ENCODE measurements at places on chromosomes 5 and 9. TPM values are rescaled to one million over a fixed set of nuclear protein-coding genes. Genes with fewer than 3 reads are reported as not detected.

PRR16 gene
- 4.4 TPM for total RNA-seq

PCDHA7 gene
- not detected for total RNA-seq

TAF1L gene
- total RNA-seq = not detected

DAPK1 gene
- 80.0 TPM for total RNA-seq

ZNF483 gene
- total RNA-seq = 1.9 TPM

C1QTNF2 gene
- 2.8 TPM for total RNA-seq

DNA sequence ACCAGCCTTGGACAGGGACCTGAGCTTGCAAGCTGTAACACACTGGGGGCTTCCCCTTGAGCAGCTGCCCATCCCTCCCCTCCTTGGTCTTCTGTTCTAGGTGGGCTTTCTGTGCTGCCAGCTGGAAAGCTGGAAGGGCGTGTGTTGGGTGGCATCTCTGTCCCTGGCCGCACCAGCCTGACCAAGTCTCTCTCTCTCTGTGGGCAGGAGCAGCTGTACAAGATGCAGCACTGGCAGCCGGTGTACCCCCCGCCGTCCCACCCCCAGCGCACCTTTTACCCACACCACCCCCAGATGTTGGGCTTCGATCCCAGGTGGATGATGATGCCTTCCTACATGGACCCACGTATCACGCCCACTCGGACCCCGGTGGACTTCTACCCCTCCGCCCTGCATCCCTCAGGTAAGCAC is 32.1 kb upstream of the POMT1 start:
- no peak for DNase-seq

GRCh38 chr5:58183078-58183785 is 276.7 kb downstream of the PLK2 start:
- no peak for DNase-seq

DNA sequence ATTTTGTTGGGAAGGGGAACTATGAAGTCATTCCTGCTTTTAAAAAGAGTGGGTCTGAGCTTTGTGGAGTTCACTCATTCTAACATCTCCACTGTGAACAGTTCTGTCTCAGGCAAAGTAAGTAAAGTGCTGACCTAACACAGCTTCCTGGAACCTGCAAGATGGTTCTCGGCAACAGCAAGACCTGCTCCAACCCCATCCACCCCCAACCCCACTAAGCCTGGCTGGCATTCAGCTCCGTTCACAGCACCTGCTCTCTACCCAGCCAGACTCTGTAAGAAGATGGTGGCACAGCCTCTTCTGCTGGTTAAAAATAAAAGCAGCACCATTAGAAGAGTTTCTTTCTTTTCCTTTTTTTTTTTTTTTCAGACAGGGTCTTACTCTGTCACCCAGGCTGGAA is 42.0 kb downstream of the EPB41L4B start:
- no peak for DNase-seq

- DNase-seq = no peak
Observed at GRCh38 chr9:88898039-88898720, 93.1 kb upstream of the S1PR3 start.

DNA sequence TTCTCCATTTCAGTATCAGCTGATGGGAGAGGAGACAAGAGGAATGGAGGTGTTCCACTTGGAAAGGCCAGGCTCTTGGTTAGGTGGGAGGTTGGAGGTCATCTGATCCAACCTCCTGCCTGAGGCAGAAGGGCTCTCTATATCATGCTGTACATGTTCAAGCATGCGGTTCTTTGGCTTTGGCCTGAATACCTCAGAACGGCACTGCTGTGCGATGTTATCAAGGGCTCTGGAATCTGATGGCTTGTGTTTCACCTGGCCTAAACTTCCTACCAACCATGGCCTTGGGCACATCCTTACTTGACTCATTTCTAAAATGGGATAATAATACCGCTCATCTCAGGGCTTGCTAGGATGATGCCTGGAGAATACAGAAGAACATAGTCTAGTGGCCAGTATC is 90.1 kb upstream of the FAM169A start:
- DNase-seq = no peak

- peak; percentile 79 for DNase-seq
Observed at GRCh38 chr5:178895615-178896571, at the start of gene ZFP2. Gene ZFP2 (plus strand): TSS chr5:178895913. CDS start chr5:178931314, 35,401 bp downstream.

DNA sequence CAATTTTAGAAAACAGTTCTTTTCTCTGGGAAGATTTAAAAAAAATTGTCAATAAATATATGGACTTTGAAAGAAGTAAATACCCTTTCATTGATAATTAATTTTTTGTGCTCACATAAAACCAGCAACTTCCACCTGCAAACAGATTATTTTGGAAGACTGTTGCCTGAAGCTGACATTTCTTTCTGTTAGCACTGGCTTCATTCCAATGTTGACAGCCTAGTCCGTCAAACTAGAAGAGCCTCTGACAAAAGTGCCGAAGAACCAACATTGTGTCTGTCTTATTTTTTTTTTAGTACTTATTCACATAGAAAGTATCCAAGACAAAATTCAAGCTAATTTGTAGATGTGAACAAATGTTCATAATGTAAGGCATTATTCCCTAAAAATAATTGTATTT is 108.6 kb upstream of the TMEM161B start:
- no peak for DNase-seq

GRCh38 chr5:173572431-173573125 is 43.9 kb downstream of the BOD1 start:
- no peak for DNase-seq

- no peak for DNase-seq
Observed at GRCh38 chr5:14853685-14854084, 17.9 kb downstream of the ANKH start.

DNA sequence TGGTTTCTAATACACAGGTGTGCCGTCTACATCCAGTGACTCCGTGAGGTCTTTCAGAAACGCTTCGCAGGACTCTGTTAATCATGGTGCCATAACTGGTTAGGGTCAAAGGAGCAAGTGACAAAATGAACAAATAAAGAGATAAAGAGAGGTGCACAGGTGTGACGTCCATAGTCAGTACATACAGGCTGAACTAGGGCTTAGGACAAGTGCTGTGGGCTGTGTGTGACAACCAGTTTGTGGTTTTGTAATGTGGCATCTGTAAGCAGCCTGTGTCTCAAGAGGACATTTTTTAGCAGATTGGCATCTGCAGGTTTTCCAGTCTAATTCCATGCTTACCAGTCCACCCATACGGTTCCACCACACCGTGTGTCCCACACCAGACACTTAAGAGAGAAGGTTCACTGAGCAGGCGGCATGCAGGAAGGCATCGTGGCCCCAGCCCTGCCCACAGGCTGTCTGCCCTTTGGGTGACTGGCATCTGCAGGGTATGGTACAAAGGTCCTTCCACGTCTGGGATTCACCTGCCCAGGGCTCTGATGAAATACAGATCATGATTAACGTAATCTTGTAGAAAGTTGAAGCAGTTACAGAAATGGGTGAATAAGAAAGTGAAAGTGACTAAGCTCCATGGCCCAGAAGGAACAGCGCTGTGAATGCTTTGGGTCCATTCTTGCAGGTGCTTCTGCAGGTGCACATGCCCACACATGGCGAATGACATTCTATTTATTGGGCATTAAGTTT is 26.9 kb downstream of the SRD5A1 start:
- peak; percentile 84 for DNase-seq

DNA sequence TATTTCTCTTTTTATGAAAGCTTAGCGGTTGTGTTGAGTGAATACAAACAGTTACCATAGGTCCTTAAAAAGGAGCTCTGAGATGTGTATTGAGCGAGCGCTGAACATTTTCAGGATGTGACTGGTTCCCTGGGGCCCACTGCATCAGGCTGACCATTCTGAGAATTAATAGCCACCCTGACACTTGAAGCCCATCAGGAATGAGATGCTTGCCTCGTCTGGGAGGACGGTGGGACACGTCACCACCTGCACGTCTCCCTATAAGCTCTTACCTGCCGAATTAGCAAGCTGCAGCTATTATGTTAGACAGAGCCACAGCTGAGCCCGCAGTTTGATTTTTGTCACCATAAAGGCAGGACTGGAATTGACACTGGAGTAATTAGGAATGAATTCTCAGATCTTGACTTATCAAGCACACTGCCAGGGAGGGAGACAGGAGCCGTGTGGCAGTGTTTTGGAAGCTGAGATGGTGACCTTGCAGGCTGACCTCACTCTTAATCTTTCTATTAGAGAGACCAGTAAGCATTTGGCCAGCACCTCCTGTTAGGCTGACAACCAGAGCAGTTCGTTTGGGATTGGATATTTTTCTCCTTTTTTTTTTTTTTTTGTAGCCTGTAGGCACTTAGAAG is 373.1 kb upstream of the WWC1 start:
- no peak for DNase-seq

DNA sequence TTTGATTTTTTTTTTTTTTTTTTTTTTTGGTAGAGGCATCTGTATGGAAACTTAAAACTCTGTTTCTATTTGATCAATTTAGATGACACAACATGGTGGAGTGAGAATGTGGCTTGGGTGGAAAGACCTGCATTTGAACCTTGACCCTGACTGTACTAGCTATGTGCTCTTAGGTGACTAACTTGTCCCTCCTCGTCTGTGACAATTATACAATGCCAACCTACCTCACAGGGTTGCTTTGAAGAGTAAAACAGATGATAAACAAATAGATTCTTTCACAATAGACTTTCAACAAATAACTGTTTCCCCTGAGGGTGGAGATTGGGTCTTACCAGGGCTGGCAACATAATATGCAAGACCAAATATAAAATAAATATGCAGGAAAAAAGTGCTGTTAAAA is 109.3 kb downstream of the CRB2 start:
- DNase-seq = no peak

- DNase-seq = no peak
Observed at GRCh38 chr5:4758550-4758949, 381.6 kb upstream of the ADAMTS16 start.

DNA sequence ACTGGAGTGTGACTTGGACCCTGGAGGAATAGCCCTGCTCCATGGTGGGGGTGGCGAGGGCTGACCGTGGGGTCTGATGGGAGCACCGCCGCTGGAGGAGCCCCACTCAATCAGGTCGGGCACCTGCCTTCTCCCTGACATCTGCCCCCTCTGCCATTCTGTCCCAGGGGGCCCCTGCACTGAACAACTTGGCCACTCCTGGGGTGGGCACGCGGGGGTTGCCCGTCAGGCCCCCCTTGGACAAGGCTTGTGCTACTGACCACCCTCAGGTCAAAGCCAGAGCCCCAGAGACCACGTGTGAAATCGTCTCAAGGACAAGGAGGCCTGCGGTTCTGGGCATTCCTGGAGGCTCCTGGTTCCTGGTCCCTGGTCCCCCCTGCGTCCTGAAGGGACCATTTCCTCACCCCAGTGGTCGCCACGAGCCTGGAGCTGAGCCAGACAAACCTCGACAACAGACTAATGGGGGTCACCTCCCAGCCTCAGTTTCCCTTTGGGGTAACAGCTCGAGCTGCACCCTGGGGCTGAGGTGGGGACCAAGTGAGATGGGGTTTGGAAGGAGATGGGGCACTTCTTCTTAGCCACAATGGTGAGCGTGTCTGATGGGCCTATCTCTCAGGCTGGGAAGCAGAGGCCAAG is 73.4 kb upstream of the RNU6ATAC start:
- no peak for DNase-seq

DNA sequence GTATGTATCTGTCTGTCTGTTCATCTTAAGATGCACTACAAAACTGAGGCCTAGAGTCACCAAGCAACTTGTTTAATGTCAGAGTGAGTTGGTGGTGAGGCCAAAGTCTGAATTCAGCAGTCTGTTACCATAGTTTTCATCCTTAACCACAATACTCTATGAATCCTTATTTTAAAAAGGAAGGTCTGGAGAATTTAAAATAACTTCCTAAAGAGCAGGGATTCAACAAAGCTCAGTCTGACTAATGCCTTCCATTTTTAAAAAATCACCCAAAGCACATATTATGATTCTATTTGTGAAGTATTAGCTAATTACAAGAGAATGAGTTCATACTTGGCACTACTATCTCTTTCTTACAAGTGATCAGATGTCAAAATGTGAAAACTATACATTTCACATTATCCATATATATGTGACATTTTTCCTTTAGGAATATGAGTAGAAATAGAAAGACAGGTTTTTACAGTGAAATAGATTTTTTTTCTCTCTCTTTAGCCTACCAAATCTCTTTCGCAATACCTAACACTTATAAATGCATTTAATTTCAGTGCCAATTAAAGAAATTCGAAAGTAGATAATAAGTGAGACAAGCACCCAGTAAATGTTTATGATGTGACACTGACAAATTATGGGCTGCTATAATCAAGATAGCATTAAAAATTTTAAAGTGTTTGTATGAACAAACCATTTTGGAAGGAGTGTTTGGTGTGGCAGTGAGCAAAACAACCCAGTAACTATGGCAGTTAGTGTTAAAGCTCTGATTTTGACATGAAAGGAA is 102.3 kb upstream of the CDKN2B start:
- DNase-seq = no peak

- DNase-seq = no peak
Observed at GRCh38 chr5:128490761-128491160, 47.3 kb downstream of the FBN2 start.

DNA sequence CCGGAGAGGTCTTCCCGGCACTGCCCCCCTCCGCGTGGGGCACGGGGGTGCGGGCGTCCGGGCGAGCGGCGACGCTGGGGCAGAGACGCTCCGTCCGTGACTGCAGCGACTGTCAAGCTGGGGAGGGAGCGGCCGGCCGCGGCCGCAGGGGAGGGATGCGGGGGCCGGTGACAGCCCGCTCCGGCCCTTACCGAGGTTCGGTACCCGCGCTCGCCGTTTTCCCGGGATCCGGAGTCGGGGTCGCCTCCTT is 400 bp downstream of the KDM4C start:
- DNase-seq = no peak

DNA sequence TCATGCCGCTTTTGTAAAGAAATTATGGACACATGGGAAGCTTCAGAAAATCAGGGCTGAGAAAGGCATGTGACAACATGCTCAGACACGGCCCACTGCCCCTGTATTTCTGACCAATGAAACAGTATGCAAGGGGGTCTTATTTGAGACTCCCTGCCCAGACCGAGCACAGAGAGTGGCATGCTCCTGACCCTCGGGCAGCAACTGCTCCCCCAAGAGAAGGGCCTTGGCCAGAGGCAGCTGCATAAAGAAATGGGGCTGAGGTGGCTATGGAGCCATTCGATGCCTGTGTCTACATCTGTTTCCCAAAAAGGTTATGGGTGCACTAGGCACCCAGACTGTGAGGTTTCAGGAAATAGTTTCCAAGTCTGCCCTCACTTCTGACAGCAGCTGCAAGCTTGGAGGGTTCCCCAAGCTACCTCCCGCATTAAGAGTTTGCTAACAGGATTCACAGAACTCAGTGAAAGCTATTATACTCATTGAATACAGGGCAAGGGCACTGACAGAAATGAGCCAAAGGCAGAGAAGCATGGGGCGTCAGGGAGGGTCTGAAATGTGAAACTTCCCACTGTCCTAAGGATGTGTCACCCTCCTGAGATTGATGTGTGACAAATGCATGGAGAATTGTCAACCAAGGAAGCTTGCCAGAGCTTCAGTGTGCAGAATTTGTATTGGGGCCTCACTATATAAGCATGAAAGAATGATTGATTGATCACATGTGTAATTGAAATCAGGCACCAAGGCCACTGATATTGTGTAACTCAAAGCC is 94.3 kb downstream of the DAP start:
- no peak for DNase-seq

GRCh38 chr9:134265078-134265477 is 61.2 kb upstream of the RXRA start:
- no peak for DNase-seq

DNA sequence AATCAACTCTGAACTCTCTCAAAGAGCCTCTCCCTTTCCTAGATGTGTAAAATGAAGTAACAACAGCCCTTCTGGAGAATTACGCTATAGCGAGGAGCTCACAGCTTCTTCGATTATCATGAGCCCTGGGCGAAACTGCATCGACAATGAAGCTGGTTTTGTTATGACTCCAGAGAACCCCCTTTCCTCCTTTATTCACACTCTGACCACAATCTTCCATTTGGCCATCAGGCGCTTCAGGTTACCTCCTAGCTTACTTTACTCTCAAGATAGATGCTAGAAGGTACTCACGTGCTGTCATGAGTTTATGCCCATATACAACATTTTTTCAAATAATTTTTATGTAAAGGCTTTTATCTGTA is 362.7 kb upstream of the RFX3 start:
- DNase-seq = no peak

Measured in Peyer's patch (tissue), 4 donors.